Stimulated activated memory B cell treated with anti-CD40 and anti-IgM and Interleukin-4, amounts not matched to agents 10 μg/mL and 1 μg/mL and 100 μg/mL, for 72 hours (primary cell): ENCODE measurements at places on chromosomes 11 and 22.
A peak's percentile ranks its signal among the peaks of the same experiment; 100 is the strongest.

DNA sequence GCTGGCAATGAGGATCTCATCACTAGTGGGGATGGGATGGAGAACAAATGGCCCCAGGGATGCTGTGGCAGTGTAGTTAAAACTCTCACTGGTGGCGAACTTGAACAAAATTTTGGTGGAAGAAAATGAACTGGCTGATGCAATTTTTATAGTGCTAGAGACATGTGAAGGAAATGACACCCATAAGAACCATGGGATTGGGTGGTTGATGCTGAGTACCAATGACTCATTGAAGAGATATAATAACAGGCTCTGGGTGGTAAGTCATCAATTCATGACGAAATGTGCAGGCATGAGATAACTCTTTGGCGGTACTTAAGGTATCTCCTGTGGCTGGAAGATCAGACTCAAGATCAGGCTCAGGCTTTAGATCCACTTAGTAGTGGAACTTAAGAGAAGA, 172.9 kb upstream of the DDI1 start:
- ATAC-seq: no peak

GRCh38 chr22:29821291-29822016, 16.6 kb downstream of the ASCC2 start:
- ATAC-seq: peak; percentile 94

- ATAC-seq: no peak
Observed at GRCh38 chr11:92979176-92979575, 9.7 kb downstream of the MTNR1B start.

GRCh38 chr11:91773090-91773489, 451.5 kb upstream of the FAT3 start:
- no peak for ATAC-seq

DNA sequence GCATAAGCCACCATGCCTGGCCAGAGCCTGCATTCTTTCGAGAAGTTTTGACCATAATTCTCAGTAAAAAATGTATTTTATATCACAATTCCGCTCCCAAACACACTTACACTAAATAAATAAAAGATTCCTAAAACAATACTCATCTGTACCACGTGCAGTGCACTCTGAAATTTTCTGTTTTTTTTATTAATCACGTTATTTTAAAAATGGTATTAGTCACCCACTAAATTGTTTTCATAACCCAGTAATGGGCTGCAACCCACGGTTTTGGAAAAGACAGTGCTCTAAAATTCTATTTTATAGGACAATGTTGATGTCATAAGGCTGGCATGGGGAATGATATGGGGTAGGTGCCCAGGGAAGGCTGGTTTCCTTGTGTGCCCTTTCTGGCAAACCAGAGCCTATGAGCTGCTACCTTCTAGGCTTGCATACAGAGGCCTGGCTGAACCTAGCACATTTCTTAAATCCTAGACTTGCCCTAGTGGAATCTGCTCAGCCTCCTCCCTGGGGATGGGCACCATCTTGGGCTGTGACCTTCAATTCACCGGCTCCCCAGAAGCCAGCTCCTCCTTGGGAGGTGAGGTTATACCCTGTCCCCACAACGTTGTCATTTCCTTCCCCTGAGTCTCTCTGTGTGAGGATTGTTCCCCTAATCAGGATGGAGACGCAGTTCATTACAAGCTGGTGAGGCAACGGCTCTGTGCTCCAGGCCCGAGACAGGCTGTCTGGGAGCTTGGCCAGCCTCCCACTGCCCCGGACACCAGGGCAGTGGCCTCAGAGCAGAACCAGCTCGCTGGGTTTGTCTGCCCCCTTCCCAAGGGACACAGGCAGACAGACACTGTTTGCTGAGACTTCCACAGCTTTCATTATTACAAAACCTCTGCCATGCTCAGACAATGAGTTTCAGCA, 116.5 kb upstream of the NAV2 start:
- ATAC-seq: peak; percentile 14

GRCh38 chr22:47465222-47465621, 702.8 kb downstream of the TBC1D22A start:
- ATAC-seq: no peak

DNA sequence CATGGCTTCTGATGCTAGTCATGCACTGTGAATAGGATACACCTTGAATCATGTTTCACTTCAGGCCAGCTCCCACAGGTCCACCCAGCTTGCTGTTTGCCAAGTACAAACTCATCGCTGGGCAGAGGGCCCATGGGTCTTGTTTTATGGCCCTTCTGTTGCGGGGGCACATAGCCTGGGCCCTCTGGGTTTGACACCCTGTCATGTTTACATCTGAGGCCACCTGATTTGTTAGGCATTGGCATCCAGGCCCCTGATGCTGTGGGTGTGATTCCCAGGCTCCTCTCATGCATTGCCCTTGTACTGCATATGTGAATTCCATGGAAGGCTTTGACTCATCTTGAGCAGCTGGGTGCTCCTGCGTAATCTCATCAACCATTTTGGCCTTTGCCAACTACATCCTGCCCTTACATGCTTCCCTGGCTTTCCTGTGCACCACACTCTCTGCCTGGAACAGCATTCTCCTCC, 32.6 kb downstream of the PPFIBP2 start:
- ATAC-seq: no peak

DNA sequence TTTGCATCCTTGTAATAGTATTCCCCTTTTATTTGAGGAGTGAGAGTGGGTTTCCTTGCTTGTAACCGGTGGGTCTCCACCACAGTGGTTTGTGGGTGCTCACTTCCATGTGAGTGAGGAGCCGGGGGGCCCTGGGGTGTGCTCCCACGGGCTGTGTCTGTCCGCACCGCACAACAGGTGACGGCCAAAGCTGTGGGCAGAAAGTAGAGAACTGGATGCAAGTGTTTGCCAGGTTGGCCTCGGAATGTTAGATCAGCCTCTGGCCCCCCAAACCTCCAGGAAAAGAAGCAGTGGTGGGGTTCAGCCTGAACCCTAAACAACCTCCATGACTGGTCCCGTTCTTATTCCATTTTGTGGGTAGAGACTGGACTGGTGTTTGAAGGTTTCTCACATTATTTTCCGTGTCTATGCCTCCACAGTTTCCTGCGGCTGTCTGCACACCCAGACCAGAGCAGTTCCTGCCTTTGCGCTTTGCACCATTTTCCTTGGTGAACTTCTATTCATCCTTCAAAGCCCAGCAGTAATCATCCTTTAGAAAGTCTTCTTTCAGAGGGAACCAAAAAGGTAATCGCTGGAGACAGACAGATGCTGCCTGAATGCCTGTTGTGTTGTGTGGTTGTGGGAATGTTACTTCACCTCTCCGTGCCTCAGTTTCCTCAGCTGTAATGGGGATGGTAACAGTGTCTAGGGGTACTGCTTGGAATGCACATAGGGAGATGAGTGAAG, 77.2 kb downstream of the MYEOV start:
- ATAC-seq: no peak

GRCh38 chr11:59025097-59025496, 61.0 kb upstream of the GLYATL1B start:
- ATAC-seq: no peak

DNA sequence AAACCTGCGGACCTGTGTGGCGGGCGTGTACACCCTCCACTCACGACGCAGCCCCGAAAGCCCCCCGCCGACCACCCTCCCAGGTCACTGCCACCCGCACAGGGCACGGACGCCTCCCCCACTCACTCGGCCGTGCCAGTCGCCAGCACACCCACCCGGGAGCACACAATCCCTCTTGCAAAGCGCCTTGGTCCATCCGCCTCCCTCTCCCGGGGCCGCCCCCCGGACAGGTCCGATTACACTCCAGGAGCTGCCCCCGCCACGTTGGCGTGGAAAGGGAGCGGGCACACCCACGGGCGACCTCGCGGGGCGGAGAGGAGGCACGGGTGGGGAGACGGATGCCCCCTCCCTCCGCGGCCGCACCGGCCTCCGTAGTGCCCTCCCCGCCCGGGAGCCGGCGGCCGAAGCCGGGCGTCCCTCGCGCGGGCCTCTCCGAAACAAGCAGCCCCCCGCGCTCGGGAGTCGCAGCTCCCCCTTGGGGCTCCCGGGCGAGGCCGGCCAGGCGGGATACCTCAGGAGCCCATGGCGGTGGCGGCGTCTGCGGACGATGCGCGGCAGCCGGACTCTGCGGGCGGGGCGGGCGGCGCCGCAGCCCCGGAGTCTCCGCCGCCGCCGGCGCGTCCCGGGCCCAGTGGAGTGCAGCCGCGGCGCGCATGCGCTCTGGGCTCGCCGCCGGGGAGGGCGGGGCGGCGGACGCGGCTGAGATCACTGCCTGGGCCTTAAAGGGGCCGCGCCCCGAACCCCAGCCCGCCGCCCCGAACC, at the start of gene TMEM184B:
Gene TMEM184B, minus strand, starts transcription at position 638 of the 762 bp plus-strand sequence. CDS start 25,049 bp downstream, outside the sequence.
- peak; percentile 94 for ATAC-seq

DNA sequence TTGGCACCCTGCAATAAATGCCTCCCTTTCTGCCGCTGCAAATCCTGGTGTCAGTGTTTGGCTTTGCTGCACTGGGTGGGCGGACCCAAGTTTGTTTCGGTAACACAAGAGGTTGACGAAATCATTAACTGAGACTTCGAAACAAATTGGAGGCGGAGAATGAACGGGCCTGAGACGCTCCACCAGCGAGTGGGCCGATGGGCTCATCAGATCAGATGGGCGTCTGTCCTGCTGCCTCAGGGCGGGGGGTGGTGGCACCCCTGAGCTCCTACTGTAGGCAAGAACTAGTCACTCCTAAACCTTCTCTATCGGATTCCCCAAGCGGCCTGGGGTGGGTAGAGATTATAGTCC, 918 bp upstream of the CAPN5 start:
- no peak for ATAC-seq

DNA sequence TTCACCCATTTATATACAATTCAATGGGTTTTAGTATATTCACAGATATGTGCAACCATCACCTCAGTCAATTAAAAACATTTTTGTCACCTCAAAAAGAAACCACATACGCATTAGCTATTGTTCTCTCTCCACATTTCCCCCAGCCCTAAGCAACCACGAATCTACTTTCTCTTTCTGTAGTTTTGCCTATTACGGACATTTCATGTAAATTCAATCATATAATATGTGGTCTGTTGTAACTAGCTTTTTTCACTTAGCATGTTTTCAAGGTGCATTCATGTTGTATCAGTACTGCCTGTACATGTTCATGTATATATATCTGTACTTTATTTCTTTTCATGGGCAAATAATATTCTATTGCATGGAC, 104.7 kb upstream of the RRM1 start:
- no peak for ATAC-seq

DNA sequence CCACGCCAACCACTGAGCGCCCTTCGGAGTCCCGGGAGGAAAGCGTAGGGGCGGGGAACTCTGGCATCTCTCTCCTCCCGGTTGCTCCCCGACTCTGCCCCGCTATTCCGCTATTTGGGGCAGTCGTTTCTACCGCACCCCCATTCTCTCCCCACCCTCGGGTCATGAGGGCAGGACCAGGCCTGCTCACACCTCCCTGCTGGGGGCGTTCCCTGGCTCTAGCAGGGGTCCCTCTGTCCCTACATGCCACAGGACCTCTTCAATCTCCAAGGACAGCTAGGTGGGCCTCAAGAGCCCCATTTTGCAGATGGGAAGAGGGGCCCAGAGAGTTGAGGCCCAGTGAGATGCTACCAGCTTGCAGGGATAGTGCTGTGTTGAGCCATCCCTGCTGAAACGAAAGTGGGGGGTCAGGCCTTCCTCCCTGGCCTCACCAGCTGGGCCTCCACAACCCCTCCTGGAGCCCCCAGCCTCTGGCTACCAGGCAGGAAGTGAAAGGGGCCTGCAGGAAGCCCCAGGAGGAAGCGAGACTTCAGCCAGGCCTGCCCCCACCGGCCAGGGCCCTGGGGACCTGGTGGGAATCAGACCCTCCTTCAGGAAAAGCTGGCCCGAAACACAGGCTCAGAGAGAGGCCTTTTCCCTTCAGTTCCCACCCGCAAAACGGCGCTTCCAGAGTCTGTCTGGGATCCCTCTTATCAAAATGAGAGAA, 5.5 kb upstream of the SHISA8 start:
- peak; percentile 38 for ATAC-seq

- ATAC-seq: no peak
Observed at GRCh38 chr22:24836282-24836681, 30.3 kb downstream of the SGSM1 start.

GRCh38 chr11:45983471-45983845, 61.0 kb downstream of the LARGE2 start:
- no peak for ATAC-seq

- ATAC-seq: no peak
Observed at GRCh38 chr22:18133452-18133851, 16.5 kb upstream of the USP18 start.

DNA sequence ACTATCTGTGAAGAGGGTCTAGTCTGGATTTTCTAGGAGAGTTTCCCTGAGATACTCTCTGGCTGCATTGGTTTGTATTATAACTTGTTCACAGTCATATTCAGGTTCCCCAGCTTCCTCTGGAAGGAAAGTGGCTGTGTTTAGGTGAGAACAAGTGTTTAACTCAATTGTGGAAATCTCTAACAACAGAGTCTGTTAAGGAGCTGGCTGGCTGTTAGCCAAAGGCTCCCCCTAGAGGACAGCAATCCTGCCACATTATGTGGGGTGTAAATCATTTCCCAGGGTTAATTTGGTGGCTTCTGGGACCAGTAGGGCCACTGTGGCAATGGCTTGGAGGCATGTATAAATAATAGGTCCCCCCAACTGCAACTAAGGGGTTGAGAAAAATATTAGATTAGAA, 18.4 kb downstream of the MS4A6E start:
- no peak for ATAC-seq

DNA sequence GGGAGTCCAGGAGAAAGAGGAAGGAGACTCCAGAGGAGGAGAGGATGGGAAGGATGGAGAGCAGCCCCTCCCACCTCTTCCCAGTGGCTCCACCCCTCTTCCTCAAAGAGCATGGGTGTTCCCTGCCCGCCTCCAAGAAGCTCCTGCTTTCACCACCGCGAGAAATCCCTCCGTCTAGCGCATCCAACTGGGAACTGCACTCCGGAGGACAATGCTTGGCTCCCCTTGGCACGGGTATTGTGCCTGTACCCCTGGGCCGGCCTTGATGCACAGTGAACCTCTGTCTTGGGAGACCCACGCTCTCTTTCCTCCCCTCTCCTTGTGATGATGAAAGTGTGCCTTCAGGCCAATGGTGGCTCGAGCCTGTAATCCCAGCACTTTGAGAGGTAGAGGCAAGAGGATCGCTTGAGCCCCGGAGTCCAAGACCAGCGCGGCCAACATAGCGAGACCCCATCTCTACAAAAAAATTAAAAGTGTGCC, 14.9 kb upstream of the ADA2 start:
- no peak for ATAC-seq

DNA sequence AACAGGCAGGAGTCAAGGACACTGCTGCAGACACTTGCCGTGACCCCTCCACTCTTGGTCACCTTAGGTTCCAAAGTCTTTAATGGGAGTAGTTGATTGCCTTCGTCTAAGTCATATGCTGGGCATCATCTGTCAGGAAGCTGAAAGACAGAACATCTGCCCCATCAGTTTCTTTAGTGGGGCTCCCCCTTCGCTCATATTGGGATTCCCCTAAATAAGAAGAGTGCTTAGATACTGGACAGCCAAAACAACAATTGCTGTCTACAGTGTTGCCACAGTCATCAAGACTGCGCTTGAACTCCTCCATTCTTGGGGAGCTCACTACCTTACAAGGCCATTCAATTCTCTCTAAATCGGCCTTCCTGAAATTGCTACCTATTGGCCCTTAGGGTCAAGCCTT, 58.5 kb downstream of the UBASH3B start:
- ATAC-seq: peak; percentile 67

- ATAC-seq: no peak
Observed at GRCh38 chr22:17201285-17201945, 17.8 kb downstream of the ADA2 start.
